Peyer's patch (tissue), 4 donors: ENCODE measurements at places on chromosomes 5 and 9.
A peak's percentile ranks its signal among the peaks of the same experiment; 100 is the strongest.

DNA sequence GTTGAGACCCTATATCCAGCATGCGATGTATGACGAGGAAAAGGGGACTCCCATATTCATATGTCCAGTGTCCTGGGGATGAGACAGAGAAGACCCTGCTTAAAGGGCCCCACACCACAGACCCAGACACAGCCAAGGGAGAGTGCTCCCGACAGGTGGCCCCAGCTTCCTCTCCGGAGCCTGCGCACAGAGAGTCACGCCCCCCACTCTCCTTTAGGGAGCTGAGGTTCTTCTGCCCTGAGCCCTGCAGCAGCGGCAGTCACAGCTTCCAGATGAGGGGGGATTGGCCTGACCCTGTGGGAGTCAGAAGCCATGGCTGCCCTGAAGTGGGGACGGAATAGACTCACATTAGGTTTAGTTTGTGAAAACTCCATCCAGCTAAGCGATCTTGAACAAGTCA is 17.1 kb downstream of the BTNL3 start:
- no peaks in the 10 kb centered on the region for H3K27me3 ChIP-seq
- H3K36me3 ChIP-seq: no peaks in the 10 kb centered on the region
- no peaks in the 10 kb centered on the region for H3K4me1 ChIP-seq
- peak; percentile 49 for DNase-seq

GRCh38 chr5:375921-376798 is 54.6 kb downstream of the AHRR start:
- no peak overlapping the region for H3K27ac ChIP-seq
- H3K4me3 ChIP-seq: no peak overlapping the region
- no peaks in the 10 kb centered on the region for H3K36me3 ChIP-seq
- H3K4me1 ChIP-seq: peaks cover 6% of the 10 kb centered on the region

- no peaks in the 10 kb centered on the region for H3K36me3 ChIP-seq
- DNase-seq: no peak
- no peak overlapping the region for H3K4me3 ChIP-seq
- no peaks in the 10 kb centered on the region for H3K4me1 ChIP-seq
These were observed 321.6 kb downstream of the EDIL3 start for GRCh38 chr5:84063041-84063440.

GRCh38 chr9:80883426-80883825 is 805.9 kb downstream of the TLE1 start:
- H3K4me1 ChIP-seq: no peaks in the 10 kb centered on the region
- H3K27ac ChIP-seq: no peak overlapping the region
- no peak overlapping the region for H3K4me3 ChIP-seq
- no peaks in the 10 kb centered on the region for H3K36me3 ChIP-seq
- H3K27me3 ChIP-seq: no peaks in the 10 kb centered on the region
- no peak for DNase-seq

DNA sequence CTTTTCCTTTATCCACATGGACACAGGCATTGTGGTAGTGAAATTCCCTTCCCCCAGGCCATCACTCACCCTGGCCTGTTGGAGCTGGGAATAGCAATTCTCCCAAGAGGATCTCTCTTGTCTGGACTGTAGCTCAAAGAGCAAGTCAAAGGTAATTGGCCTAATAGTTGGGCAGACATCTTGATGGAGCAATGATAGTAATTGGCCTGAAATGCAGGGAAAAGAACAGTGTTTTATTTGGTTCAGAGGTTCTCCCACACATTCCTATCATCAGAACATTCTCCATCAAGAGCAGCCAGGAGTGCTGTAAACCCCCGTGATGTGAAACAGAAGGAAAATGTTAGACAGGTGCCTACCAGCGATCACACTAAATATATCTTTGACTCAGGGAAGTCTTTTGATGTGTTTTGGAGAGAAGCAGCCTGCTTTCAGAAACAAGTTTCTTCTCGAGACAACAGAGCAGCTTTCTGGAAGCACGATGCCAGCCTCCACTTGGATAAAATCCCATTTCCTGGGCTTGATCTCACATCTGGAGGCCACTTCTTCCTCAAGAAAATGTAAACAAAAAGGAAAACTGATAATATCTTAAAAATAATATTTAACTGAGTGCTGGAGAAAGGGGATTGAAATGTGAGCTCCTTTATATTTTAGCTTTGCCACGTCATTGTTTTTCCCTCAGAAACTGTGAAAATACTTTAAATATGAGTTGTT is 198.1 kb upstream of the WWC1 start:
- no peak overlapping the region for H3K27ac ChIP-seq
- no peaks in the 10 kb centered on the region for H3K36me3 ChIP-seq
- no peak for DNase-seq

- no peak overlapping the region for H3K4me3 ChIP-seq
- DNase-seq: peak; percentile 70
These were observed 26.2 kb downstream of the TCF7 start for GRCh38 chr5:134140530-134141201.

DNA sequence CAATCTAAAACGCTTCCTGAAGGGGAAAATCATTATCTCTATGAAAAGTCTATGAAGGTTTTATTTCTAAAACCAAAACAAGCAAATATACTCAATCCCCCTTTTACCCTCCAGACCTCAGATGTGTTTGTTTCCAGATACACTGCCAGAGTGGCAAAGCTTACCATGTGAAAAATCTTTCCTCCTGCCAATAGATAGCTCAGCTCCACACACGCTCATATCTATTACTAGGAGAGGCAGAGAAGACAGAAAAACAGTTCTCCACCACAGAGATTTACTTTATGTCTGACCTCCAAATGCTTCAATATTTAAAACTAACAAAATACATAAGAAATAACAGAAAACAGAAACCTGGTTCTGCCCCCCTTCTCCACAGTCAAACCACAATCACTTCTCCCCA is 7.0 kb downstream of the IRX2 start:
- no peak overlapping the region for H3K4me3 ChIP-seq
- DNase-seq: no peak
- peaks cover 30% of the 10 kb centered on the region for H3K27me3 ChIP-seq
- no peaks in the 10 kb centered on the region for H3K36me3 ChIP-seq

GRCh38 chr9:79800578-79800977 is 228.8 kb downstream of the TLE4 start:
- H3K27ac ChIP-seq: no peak overlapping the region
- H3K27me3 ChIP-seq: no peaks in the 10 kb centered on the region
- DNase-seq: no peak
- H3K4me3 ChIP-seq: no peak overlapping the region

GRCh38 chr5:95237324-95237723 is 47.6 kb downstream of the MCTP1 start:
- DNase-seq: no peak
- H3K27me3 ChIP-seq: no peaks in the 10 kb centered on the region
- H3K4me3 ChIP-seq: no peak overlapping the region
- H3K4me1 ChIP-seq: no peaks in the 10 kb centered on the region
- H3K36me3 ChIP-seq: no peaks in the 10 kb centered on the region
- no peak overlapping the region for H3K27ac ChIP-seq

- DNase-seq: peak; percentile 29
- no peaks in the 10 kb centered on the region for H3K27me3 ChIP-seq
- no peak overlapping the region for H3K4me3 ChIP-seq
- no peaks in the 10 kb centered on the region for H3K4me1 ChIP-seq
These were observed 48.8 kb downstream of the BARX1 start for GRCh38 chr9:93906195-93906880.

DNA sequence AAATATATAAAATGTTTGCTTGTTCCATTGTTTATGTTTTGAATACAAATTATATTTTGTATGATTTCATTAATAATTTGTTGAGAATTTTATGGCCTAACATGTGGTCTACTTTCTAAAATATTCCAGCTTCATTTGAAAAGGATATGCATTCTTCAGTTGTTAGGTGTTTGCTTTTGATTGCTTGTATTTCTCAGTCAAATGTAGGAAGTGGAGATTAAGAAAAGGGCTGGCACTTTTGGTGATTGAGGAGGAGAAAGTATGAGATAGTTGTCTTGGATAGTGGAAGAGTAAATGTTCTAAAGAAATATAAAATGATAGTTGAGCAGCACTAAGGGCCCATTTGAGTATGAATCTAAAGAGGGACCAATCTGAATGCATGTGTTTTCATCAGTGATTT is 23.1 kb downstream of the JAK2 start:
- H3K27ac ChIP-seq: no peak overlapping the region
- H3K4me3 ChIP-seq: no peak overlapping the region
- no peaks in the 10 kb centered on the region for H3K4me1 ChIP-seq
- H3K36me3 ChIP-seq: no peaks in the 10 kb centered on the region
- no peaks in the 10 kb centered on the region for H3K27me3 ChIP-seq

GRCh38 chr9:94936419-94936818 is 209.9 kb downstream of the AOPEP start:
- DNase-seq: no peak
- no peaks in the 10 kb centered on the region for H3K27me3 ChIP-seq
- no peaks in the 10 kb centered on the region for H3K36me3 ChIP-seq
- H3K4me1 ChIP-seq: peaks cover 15% of the 10 kb centered on the region
- no peak overlapping the region for H3K27ac ChIP-seq

- no peaks in the 10 kb centered on the region for H3K4me1 ChIP-seq
- no peak overlapping the region for H3K27ac ChIP-seq
- no peak overlapping the region for H3K4me3 ChIP-seq
- no peaks in the 10 kb centered on the region for H3K27me3 ChIP-seq
- H3K36me3 ChIP-seq: no peaks in the 10 kb centered on the region
These were observed 2.0 kb downstream of the SCGB3A2 start for GRCh38 chr5:147880487-147880886.

DNA sequence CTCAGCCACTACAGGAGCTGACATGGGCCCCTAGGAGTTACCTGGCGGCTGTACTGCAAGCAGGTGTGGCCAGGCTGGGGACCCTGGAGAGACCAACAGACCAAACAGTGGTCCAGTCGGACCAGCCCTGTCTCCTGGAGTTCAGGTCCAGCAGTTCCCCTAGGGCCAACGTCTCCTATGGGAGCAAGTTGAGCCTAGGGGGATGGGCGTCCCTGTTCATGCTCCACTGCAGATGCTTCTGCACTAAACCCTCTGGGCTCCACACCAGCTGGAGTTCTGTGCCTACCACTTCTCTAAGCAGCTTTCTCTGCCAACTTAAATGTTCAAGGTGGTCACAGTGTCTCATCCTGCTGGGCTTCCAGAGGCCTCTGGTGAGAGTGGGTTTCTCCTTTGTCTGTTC is 20.6 kb upstream of the OMD start:
- no peak overlapping the region for H3K4me3 ChIP-seq
- H3K36me3 ChIP-seq: no peaks in the 10 kb centered on the region
- no peaks in the 10 kb centered on the region for H3K27me3 ChIP-seq
- no peaks in the 10 kb centered on the region for H3K4me1 ChIP-seq
- H3K27ac ChIP-seq: no peak overlapping the region

DNA sequence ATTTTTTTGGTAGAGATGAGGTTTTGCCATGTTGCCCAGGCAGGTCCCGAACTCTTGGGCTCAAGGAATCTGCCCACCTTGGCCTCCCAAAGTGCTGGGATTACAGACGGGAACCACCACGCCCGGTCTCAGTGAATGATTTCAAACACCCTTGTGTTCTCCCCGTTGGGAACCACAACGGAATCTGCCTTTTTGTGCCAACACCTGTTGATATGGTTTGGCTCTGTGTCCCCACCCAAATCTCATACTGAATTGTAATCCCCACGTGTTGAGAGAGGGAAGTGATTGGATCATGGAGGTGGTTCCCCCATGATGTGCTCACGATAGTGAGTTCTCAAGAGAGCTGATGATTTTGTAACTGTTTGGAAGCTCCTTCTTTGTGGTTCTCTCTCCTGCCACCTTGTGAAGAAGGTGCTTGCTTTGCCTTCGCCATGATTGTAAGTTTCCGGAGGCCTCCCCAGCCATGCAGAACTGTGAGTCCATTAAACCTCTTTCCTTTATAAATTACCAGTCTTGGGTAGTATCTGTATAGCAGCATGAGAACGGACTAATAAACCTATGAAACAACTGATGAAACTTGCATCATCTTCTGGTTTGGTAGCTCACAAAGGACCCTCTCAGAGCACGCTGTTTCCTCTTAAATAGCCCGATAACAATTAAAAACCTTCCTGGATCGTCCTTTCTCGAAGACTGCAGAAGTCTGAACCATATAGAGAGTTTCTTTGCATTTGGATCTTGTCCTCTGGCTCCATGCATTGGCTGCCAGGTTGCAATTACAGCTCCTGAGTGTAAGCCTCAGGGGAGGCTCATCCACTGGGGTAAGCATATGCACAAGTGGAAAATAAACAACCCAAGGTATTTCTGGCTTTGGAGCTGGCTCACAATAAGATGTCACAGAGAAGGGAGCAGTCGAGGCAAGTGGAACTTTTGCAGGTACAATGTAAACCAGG is 91.5 kb downstream of the SPRY4 start:
- no peaks in the 10 kb centered on the region for H3K4me1 ChIP-seq
- H3K4me3 ChIP-seq: no peak overlapping the region
- H3K36me3 ChIP-seq: no peaks in the 10 kb centered on the region
- no peaks in the 10 kb centered on the region for H3K27me3 ChIP-seq
- H3K27ac ChIP-seq: no peak overlapping the region

DNA sequence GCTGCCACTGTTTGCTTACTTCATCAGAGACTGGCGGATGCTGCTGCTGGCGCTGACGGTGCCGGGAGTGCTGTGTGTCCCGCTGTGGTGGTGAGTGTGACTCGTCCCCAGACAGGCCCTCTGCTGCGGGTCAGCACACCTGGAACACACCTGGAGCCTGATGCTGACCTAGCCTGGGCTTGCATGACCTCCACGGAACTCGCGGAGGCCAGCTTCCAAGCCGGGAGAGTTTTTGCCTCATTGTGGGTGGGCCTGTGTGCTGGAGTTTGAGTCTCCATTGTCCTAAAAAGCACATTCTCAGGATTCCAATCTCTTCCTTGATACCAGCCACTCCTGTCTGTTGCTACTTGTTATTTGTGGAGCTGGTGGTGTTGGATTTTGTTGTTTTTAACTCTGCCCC is 28.1 kb downstream of the SLC22A4 start:
- DNase-seq: no peak
- H3K27ac ChIP-seq: no peak overlapping the region
- H3K4me1 ChIP-seq: no peaks in the 10 kb centered on the region
- H3K4me3 ChIP-seq: no peak overlapping the region

DNA sequence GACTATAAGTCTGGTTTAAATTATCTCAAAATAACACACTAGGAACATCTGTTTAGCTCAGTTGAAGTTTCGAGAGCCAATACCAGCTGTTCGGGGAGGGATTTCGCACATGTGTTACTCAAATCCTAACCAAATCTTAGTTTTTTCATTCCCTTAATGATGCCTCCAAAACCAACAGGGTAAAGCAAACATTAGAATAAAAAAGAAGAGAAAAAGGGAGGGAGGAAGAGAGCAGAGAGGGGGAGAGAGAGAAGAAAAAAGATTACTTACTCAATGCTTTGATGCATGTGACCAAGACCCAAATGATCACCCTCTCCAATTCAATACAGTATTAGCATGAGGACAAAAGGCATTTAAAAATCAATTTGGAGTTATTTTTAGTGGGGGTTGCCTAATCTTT is 86.0 kb upstream of the NR5A1 start:
- no peak overlapping the region for H3K4me3 ChIP-seq
- no peaks in the 10 kb centered on the region for H3K27me3 ChIP-seq
- H3K4me1 ChIP-seq: no peaks in the 10 kb centered on the region
- no peak for DNase-seq
- no peaks in the 10 kb centered on the region for H3K36me3 ChIP-seq
- H3K27ac ChIP-seq: no peak overlapping the region

DNA sequence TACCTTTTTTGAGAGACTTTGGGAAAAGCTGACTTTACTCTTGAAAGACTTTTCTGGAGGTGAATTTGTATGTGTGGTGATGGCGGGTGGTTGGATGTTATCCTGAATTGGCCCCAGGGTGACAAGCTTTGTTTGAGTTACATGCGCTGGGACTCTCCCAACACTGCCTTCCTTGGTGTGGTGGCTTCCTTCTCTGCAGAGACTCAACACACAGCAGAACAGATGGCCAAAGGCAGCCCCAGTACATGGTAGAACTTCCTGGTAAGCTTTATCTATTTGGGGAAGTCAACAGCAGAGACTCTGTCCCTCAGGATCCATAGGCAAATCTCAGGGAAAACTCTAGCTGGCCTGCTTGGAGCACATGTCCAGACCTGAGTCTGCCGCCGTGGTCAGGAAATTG is 18.1 kb downstream of the C1QTNF2 start:
- DNase-seq: no peak
- no peaks in the 10 kb centered on the region for H3K27me3 ChIP-seq
- no peaks in the 10 kb centered on the region for H3K4me1 ChIP-seq
- no peaks in the 10 kb centered on the region for H3K36me3 ChIP-seq
- no peak overlapping the region for H3K27ac ChIP-seq
